ENCODE measurements at places on chromosomes 16 and 17. TPM values are rescaled to one million over a fixed set of nuclear protein-coding genes. Genes with fewer than 3 reads are reported as not detected.

Gene EPX
- not detected for total RNA-seq

DNA sequence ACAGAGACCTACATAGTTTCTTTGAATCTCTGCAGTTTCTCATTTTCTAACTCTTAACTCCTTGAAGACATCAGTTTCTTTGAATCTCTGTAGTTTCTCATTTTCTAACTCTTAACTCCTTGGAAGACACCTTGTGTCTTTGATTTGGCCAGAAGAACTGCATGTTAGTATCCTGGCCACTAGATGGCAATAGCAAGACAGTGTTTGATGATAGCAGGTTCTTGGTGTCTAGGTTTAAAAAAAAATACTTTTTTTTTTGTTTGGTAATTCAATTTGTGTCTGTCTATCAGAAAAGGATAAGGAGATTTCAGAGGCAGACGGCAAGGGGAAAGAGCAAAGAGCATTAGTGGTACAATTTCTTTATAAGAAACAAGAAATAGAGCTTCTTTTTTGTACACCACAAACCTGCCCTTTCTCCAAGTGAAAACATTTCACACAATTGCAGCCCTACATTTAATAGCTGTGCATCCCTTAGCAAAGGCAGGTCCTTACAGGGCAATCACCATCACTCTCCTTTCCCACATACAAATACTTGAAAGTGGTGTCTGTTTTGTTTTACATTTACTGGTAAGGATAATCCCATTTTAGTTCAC is 1324.9 kb upstream of the CDH8 start:
- H3K27ac ChIP-seq, result no peak overlapping the region
- peak; percentile 1 for DNase-seq
- no peak overlapping the region for H3K4me3 ChIP-seq

Gene CEP295NL
- 0.12 TPM for total RNA-seq

DNA sequence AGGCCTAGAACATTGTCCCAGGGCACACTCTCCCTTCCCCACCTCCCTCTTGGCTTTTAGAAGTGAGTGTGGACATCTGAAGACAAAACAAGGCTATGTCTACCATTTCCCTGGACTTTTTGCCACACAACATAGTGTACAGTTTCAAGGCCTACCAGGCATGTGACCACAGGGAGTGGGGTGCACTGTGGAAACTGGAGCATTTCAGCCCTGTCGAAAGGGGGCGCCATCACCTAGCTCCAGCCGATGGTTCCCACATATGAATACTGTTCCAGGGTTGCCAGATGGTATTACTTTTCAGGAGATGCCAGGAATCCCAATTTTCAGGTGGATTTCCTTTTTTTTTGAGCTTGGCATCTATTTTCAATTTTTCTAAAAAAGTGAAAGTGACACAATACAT is 140.7 kb downstream of the KATNIP start:
- no peaks in the 10 kb centered on the region for H3K27me3 ChIP-seq
- no peaks in the 10 kb centered on the region for H3K4me1 ChIP-seq
- H3K36me3 ChIP-seq, result no peaks in the 10 kb centered on the region

Gene PLD6
- total RNA-seq, result 8.0 TPM

DNA sequence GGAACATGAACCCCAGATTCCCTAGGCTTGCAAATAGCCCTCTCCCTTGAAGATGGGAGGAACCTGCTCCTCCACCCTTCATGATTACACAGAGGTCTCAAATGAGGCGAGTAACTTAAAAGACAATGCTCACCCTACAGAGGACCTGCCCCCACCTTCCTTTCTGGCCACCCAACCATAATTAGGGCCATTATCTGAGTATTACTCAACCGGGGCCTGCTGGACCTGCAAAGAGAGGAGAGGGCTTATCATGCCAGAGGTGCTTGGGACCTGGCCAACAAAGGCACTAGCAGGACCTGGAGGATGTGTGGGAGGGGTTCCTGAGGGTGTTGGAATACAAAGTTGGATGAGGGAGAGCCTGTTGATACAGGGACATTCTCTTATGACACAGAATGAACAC is 42.4 kb downstream of the RNF157 start:
- no peak overlapping the region for H3K4me3 ChIP-seq
- peaks cover 85% of the 10 kb centered on the region for H3K4me1 ChIP-seq
- no peaks in the 10 kb centered on the region for H3K27me3 ChIP-seq
- H3K27ac ChIP-seq, result peak overlapping the region; percentile 12

Gene KRT40
- total RNA-seq, result not detected

GRCh38 chr16:75379339-75379738 is 54.0 kb downstream of the CFDP1 start:
- peak overlapping the region; percentile 94 for H3K27ac ChIP-seq
- peaks cover 37% of the 10 kb centered on the region for H3K27me3 ChIP-seq
- DNase-seq, result no peak

DNA sequence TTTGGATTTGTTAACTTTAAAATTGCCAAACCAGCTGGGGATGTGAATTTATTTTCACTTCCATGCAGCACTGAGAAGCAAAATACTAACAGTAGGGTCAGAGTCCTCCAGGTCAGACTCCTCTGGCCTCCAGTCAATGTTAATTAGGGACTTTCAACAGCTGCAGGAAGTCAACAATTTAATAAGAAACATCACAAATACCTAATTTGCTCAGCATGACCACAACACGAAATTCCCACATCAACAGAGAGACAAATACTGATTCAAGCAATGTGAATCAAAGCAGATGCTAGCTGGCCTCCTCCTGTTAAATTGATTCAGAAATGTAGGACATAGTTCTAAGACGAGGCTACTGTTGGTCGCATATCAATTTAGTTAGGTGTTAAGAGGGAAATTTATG is 111.7 kb downstream of the ABCA8 start:
- no peaks in the 10 kb centered on the region for H3K36me3 ChIP-seq
- H3K4me3 ChIP-seq, result no peak overlapping the region
- DNase-seq, result no peak
- H3K4me1 ChIP-seq, result no peaks in the 10 kb centered on the region
- H3K27me3 ChIP-seq, result no peaks in the 10 kb centered on the region

Gene ZNF423
- total RNA-seq, result not detected

Gene HS3ST3A1
- 0.72 TPM for total RNA-seq

DNA sequence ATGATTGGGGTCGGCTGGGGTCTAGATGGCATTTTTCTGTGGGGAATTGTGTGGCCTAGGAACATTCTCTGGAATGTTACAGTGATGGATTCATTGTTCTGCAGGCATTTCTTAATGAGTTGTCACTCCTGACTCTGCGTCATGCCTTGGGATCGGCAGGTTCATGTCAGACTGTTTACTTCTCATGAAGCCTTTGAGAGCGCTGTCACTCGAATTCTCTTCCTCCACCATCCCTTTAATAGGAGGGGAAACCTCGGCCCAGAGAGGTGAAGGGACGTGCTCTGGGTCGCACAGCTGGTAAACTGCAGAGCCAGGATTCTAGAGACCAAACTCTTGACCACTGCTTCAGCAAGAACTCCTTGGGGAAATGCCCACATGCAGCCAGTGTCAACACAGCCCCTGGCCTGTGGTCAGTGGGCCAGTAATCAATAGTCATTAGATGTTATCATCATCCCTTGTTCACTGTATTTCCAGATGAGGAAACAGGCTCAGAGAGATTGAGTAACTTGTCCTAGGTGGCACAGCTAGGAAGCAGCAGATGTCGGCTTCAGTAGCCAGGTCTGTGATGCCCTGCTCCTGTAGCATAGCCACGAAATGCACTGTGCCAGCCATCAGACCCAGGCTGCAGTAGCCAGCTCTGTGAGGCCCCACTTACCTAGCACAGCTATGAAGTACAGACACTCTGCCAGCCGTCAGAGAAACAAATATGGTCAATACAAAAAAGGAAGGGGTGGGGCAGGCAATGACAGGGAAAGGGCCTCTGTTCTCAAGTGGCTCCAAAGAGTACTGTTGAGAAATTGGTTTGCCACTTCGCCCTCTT is 259.0 kb downstream of the CPPED1 start:
- peaks cover 5% of the 10 kb centered on the region for H3K36me3 ChIP-seq
- no peak for DNase-seq
- no peaks in the 10 kb centered on the region for H3K27me3 ChIP-seq
- H3K4me3 ChIP-seq, result peak overlapping the region; percentile 48
- peaks cover 91% of the 10 kb centered on the region for H3K4me1 ChIP-seq

DNA sequence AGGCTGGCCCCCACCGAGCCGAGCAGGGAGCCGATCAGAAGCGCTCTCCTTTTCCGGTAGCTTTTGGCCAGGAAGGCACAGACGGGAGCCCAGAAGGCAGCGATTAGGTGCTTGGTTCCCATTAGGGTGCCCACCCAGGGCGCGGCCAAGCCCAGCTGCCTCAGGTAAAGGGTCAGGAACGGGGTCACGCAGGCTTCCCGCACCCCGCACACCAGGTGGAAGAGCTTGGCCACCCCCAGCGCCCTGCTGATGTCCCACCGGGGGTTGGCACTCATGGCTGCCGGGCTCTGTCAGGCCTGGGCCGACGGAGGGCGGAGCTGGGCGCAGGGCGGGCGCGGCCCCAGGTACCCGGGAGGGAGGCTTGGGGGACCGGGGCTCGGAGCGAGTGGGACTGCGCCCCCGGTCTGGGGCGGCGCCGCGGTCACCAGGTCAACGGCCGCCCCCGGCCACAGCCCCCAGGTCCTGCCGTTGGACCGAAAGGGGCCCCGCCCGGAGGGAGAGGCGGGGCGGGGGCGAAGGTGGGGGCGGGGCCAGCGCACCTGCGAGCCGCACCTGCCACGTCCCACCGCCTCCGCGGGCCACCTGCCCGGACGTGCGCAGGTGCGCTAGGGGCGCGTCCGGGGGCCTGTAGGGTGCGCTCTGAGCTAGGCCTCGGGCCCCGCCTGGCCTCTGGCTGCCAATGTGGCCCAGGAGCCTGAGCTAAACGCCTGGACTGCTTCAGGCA is at the start of gene MFSD6L:
TSS of gene MFSD6L (minus strand) at position 520 of the 724 bp plus-strand sequence. CDS start at position 275, 245 bp downstream.
- no peak within 1 kb of the TSS for H3K4me3 ChIP-seq
- no peaks in the 10 kb centered on the region for H3K4me1 ChIP-seq
- DNase-seq, result no peak
- no peaks in the 10 kb centered on the region for H3K27me3 ChIP-seq
- H3K36me3 ChIP-seq, result no peaks in the 10 kb centered on the region

GRCh38 chr17:61400717-61401388 is 1.2 kb downstream of the TBX2 start:
- peaks cover 41% of the 10 kb centered on the region for H3K4me1 ChIP-seq
- peak overlapping the region; percentile 76 for H3K4me3 ChIP-seq
- peaks cover 49% of the 10 kb centered on the region for H3K27me3 ChIP-seq

DNA sequence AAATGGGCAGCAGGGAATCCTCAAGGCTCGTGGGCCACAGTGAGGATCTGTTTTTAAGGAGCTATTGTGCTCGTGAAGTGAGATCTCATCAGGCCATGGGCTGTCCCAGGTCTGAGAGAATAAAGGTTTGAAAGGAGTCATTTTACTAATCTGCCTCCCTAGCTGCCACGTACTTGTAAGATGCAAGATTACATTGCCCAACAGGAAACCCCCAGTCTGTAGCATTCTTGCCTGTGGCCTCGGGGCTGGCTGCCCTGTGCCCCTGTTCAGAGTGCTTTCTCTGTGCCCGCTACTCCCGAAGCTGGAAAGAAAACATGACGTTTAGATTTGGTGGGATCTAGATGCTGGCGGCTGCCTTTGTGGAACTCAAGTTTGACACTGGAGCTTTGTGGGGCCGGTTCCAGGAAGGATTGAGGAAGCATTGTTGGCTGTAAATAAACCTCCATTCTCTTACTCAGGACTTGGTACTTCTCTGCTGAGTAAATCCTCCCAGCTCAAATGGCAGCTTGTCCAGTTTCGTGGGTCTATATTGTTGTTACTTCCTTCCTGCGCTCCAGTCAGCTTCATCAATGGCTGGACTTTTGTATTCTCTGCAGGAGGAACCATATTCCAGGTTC is 21.2 kb downstream of the SAP30BP start:
- no peaks in the 10 kb centered on the region for H3K27me3 ChIP-seq
- peaks cover 6% of the 10 kb centered on the region for H3K36me3 ChIP-seq
- peak; percentile 57 for DNase-seq
- peak overlapping the region; percentile 87 for H3K27ac ChIP-seq
